Germinal center (tissue), 1 donor: ENCODE measurements at places on chromosomes 13 and 19.

- no peak for DNase-seq
Observed at GRCh38 chr13:27391471-27391870, 32.9 kb upstream of the GTF3A start.

DNA sequence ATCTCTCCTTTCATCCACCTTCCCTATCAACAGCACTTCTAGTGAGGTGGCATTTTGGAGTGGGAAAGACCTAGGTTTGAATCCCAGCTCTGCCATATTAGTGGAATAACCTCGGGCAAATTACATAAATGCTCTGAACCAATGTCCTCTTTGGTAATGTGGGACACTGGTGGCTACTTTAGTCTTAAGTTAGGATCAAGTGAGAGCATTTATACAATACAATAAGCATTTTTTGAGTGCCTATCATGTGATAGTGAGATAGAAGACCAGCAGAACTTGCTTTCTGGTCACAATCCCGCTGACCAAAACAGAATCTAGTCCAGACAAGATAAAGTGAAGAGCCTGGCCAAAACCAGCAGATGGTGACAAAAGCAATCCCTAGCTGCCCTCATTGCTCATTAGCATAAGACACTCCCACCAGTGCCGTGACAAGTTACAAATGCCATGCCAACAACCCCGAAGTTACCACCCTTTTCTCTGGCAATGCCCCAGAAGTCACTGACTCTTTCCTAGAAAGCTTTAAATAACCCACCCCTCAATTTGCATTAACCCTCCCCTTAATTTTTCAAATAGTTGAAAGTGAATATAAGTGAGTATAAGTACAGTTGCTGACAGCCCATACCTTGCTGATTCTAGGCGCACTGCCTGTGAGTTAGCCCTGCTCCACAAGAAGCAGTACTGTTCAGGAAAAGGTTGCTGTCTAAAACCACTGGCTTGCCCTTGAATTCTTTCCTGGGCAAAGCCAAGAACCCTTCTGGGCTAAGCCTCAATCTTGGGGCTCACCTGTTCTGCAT is 28.9 kb upstream of the KPNA3 start:
- no peak for DNase-seq

GRCh38 chr19:29263305-29264135 is 50.6 kb upstream of the UQCRFS1 start:
- peak; percentile 27 for DNase-seq

GRCh38 chr13:48210178-48210577 is 22.8 kb upstream of the ITM2B start:
- DNase-seq: no peak

DNA sequence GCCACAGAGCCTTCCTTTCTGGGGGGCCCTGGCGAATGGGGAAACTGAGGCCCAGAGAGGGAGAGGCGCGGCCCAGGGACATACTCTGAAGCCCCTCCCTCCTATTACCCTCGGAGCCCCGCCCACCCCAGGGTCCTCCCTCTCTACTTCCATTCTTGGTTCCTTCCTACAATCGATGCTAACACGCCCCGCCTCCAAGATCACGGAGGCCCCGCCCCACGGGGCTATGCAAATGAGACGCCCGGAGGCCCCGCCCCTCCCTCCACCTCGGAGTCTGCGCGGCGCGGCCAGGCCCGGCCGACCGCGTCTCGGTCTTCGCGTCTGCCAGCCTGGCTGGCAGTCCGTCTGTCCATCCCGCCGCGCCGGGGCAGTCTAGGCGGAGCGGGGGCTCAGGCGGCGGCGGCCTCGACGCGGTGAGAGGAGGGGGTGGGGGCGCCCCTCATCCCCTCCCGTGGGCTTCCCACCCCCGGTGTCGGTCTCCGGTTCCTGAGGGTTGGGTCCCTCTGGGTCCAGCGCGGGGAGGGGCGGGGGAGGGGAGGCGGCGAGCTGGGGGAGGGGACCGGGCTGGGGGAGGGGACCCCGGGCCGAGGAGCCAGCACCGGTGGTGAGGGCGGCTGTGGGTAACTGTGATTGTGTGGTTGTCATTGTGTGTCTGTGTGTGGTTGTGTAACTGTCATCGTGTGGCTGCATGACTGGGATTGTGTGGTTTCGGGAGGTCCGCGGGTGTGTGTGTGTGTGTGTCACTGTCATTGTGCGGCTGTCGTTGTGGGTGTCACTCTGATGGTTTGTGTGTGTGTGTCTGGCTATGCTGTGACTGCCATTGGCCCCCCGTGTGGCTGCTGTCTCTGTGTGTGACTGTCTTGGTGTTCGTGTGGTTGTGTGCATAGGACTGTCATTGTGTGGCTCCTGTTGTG is at the start of gene PLPPR2:
Gene PLPPR2, plus strand, starts transcription at position 273 of the 914 bp plus-strand sequence. CDS start 2,242 bp downstream, outside the sequence.
- peak; percentile 87 for DNase-seq

DNA sequence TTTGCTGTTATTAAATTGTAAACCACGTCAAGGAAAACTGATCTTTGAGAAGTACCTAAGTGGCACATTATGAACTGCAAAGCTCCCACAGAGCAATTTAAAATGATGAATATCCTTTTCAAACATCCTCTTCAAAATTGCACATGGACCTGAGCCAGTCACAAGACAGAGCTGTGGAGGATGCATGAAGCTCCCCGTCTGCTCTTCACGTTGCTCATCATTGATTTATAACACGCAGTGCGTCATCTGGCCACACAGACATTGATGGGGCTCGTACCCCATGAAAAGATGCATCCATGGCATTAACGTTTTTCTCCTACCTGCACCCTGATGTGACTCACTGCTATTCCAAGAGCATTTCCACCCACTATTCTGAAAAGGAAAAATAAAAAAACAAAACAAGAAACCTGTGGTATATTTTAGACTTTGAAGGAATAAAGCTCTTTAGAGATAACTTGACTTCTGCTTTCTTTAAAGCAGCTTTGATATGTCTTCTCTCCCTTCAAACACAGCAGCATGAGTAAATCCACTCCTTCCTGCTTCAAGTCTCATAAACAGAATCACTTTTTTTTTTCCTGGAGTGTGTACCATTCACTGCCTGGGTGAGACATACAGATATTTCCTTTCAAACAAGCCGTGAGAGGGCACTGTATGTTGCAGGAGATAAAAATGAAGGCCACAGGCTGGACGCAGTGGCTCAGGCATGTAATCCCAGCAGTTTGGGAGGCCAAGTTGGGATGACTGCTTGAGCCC is 7.2 kb upstream of the SERTM1 start:
- no peak for DNase-seq

GRCh38 chr13:99301913-99302636 is 5.1 kb downstream of the GPR183 start:
- DNase-seq: no peak

- no peak for DNase-seq
Observed at GRCh38 chr19:41249707-41250423, 14.3 kb upstream of the HNRNPUL1 start.

GRCh38 chr19:3142781-3143337 is 7.0 kb downstream of the GNA15 start:
- DNase-seq: no peak
